IPS DF 19.7 (cell line): ENCODE measurements at places on chromosomes 16 and 17.

DNA sequence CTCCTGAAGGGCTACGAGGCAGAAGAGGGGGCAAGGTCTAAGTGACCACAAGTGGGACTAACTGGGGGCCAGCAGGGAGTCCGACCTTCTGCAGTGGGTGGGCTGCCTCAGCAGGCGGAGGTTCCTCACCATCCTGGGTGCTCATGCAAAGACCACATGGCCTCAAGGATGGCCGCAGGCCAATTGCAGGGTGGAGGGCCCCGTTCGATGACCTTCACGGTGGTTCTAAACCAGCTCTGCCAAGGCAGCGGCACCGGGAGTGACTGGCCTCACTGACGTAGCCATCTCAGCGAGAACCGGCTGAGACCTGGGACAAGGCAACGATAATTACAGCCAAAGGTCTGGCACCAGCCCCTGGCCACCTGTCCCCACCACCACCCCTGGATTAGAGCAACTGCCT lies 5.7 kb downstream of the SMIM5 start:
- DNase-seq, result no peak

GRCh38 chr17:21370430-21370829 lies 5.7 kb upstream of the KCNJ12 start:
- DNase-seq, result no peak

- no peak for DNase-seq
Observed at GRCh38 chr17:35476283-35476820, 27.8 kb upstream of the SLFN13 start.

DNA sequence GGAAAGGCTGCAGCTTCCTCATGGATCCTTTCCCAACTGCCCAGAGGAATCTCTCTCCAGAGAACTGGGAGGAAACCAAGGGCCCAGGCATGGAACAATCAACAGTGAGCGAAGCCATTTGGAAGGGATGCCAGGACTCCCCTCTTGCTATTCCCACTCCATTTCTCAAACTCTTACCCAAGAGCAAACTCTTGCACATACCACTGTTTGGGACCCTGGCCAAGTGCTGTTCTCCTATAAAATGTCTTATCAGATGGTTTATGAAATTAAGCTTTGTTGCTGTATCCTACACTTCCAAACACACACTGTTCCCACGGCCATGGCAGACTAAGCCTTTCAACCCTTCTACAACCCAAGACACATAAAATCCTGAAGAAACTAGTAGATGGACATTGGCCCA lies 48.3 kb upstream of the AXIN2 start:
- DNase-seq, result no peak

DNA sequence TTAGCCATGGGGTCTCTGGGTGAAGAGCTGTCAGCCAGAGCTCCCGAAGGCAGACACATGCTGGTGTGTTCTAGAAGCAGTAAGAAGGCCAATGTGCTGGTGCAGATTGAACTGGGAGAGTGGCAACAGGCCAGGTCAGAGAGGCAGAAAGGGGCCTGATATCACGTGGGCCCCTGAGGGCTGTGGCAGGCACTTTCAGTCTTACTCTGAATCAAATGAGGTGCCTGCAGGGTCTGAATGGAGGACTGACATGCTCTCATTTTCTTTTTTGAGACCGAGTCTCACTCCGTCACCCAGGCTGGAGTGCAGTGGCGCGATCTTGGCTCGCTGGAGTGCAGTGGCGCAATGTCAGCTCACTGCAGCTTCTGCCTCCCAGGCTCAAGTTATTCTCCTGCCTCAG lies 293.8 kb downstream of the ABCC12 start:
- DNase-seq, result no peak

GRCh38 chr17:81365148-81365600 lies 30.1 kb upstream of the BAHCC1 start:
- no peak for DNase-seq

DNA sequence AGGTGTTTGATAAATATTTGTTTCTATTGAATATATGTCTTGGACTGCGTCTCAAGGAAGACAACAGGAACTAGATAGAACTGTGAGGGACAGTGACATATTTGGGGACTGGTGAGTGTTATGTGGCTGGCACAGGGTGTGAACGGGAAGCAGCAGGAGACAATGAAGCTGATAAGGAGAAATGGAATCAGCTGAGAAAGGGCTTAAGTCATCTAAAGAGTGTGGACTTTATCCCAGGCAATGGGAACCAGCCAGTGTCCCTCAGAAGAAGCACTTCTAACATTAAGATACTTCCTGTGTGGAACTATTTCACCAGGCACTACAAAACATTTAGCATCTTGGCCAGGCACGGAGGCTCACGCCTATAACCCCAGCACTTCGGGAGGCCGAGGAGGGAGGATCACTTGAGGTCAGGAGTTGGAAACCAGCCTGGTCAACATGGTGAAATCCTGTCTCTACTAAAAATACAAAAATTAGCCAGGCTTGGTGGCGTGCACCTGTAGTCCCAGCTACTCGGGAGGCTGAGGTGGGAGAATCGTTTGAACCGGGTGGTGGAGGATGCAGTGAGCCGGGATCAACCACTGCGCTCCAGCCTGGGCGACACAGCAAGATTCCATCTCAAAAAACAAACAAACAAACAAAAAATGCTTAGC lies 41.2 kb downstream of the ARHGAP17 start:
- DNase-seq, result no peak

DNA sequence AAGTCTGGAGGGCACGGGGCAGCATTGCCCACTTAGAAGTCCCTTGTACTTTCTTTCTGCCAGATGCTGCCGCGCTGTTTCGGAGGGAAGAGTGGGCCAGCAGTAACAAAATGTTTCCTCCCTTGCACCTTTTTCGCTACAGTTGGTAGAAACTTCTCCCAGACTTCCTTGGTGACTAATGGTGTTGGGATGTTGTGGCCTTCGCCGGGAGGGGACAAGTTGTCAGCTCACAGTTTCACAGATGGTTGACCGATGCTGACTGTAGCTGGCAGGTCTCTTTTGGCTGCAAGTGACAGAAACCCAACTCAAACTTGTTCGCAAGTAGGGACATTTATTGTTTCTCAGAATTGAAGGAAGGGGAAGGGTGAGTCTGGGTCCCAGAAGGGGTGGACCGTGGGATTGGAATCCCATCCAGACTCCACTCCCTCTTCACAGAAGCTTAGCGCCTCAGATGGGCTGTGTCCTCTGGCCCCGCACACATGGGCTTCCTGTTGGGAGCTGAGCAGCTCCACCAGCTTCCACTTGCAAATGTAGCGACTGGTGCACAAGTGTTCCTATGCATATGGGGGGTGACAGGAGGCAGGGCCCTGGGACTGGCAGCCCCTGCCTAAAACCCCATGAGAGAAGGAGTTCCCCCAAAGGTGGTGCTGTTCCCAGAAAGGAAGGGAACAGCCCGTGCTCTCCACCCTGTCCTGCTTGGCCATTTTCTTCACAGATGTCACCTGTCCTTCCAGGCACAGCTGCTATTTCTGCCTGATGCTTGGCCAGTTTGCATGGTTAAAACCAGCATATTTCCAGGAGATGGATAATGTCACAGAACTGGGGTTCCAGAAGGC lies 30.9 kb upstream of the RPRML start:
- no peak for DNase-seq

DNA sequence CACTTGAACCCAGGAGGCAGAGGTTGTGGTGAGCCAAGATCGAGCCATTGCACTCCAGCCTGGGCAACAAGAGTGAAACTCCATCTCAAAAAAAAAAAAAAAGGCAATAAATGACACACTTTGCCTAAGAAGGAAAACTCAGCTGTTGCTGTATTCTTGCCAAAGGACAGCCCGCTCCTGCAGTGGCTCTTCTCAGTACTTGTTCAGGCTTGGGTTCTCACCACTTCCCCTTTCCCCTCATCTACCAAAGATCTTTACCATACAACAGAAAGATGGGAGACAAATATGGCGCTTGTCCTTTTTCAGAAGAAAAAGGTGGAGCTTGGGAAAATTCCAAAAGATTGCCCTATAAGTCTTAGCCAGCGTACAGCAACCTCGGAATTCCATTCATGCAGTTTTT lies 58.5 kb downstream of the MYH13 start:
- DNase-seq, result no peak

DNA sequence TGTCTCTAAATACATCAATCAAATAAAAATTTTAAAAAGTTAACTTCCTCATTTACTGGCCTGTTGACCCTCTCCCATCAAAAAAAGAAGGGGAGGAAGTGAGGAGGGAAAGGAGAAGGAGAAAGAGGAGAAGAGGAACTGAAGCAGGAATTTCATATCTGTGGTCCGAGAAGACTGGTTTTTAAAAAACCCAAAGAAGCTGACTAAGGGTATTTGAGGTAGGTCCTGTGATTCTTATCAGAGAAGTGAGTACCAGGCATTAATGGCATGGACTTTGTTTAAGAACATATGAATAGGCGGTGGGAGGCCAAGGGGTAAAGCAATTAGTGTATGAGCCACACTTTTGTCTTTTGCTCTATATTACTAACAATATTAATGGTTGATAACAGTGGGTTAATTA lies 2.0 kb downstream of the SLC46A1 start:
- no peak for DNase-seq

DNA sequence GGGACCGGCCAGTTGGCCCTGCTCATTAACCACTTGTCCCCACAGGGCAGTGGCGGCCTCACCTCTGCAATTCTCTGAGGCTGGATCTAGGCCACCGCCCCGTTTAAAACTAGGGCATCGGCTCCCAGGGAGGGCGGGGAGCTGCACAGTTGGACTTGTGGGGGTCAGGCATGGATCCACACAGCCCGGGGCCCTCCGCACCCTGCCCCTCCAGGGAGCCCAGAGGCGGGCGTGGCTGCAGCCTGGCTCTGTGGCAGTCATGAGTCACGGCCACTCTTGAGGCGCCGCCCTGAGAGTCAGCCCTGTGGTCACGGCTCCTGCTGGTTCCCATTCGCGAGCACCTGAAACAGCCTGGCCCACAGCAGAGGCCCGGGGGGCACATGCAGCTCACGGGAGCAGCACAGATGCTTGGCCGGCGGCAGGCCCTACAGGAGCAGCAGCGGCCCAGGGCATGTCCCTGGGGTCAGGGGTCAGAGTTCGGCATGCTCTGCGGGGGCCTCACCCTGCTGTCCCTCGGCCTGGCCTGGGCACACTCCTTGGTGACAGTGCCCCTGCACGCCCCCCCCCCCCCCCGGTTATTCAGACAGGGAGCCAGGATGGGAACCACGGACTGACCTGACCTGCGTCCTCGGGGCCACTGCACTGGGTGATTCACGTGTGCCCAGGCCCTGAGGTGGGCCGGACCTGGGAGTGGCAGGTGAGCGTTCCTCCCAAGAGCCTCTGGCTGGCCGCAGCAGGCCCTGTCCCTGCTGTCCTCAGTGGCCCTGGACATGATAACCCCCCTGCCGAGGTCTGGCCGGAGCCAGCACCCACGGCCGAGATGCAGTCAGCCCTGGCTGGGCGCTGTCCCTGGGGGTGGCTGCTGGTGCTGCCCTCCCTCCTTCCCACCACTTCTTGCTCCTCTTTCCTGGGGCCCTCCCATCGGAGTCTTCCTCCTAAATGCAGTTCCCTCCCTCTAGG lies 8.2 kb downstream of the CAPN15 start:
- no peak for DNase-seq

- no peak for DNase-seq
Observed at GRCh38 chr17:41178843-41179616, 1.0 kb upstream of the KRTAP4-2 start.

GRCh38 chr16:495127-495748 lies 32.3 kb upstream of the CAPN15 start:
- DNase-seq, result peak; percentile 35
